Activated effector memory CD4-positive, alpha-beta T cell treated with Interleukin-2 at 50 U/mL for 16 hours (primary cell): ENCODE measurements at places on chromosomes 16 and 17.

- no peak for DNase-seq
Measured at GRCh38 chr17:561116-561515, 153.5 kb downstream of the VPS53 start.

GRCh38 chr17:38872027-38872511 lies 2.2 kb downstream of the LASP1 start:
- DNase-seq: no peak

DNA sequence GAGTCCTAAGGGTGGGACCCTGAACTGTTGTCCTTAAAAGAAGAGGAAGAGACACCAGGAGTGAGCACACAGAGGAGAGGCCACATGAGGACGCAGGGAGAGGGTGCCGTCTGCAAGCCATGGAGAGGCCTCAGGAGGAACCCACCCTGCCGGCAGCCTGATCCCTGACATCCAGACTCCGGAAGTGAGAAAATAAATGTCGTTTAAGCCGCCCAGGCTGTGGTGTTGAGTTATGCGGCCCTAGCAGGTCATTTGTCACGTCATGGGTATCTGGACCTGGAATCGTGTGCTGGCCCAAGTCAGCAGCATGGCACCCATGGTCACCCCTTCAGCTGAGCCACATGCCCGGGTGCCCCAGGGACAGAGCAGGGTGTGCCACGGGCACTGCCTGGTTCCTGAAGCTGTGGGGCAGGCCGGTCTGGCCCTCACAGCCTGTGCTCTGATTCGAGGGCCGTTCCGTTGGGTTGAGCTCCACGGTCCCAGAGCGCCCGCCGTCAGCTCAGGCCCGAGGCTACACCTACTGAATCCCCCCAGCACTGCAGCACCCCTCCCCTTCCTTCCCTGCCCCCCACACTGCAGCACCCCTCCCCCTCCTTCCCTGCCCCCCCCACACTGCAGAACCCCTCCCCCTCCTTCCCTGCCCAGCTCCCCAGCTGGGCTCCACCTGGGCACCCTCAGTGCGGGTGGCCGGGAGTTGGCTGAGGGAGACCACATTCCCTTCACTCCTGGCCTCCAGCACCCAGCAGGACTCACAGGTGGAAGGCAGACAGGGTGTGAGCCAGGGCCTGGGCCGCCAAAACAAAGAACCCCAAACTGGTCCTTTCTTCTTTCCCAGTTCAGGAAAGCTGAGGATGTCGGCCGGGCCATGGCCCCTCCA lies 2.7 kb upstream of the CCDC57 start:
- DNase-seq: no peak

- no peak for DNase-seq
Measured at GRCh38 chr17:40452921-40453378, 9.7 kb downstream of the IGFBP4 start.

GRCh38 chr16:87424266-87424665 lies 32.1 kb downstream of the MAP1LC3B start:
- no peak for DNase-seq

DNA sequence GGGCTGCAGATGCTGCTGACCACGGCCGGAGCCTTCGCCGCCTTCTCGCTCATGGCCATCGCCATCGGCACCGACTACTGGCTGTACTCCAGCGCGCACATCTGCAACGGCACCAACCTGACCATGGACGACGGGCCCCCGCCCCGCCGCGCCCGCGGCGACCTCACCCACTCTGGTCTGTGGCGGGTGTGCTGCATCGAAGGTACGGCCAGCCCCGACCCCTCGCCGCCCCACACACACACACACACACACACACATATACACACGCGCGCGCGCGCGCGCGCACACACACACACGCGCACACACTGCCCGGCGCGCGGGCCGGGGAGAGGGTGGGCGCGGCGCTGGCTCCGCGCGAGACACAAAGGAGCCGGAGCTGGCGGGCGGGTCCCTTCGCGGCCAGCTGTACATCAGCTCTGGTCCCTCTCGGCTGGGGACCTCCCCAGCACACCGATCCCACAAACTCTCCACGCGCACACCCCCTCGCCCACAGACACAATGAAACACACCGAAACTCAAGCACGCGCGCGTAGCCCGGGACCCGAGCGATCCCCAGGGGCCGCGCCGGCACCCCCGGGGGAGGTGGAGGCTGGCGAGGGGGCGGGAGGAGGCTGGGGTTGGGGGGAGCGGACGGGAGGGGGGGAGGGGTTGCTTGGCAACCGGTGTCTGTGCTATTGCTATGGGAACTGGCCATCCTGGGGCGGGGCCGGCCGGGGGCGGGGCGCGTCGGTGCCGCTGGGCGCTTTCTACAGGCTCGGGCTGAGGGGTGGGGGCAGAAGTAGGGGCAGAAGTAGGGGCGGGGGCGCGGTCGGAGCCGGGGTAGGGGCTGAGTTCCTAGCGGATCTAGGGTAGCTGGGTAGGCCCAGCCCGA lies 658 bp downstream of the CACNG4 start:
- DNase-seq: no peak

DNA sequence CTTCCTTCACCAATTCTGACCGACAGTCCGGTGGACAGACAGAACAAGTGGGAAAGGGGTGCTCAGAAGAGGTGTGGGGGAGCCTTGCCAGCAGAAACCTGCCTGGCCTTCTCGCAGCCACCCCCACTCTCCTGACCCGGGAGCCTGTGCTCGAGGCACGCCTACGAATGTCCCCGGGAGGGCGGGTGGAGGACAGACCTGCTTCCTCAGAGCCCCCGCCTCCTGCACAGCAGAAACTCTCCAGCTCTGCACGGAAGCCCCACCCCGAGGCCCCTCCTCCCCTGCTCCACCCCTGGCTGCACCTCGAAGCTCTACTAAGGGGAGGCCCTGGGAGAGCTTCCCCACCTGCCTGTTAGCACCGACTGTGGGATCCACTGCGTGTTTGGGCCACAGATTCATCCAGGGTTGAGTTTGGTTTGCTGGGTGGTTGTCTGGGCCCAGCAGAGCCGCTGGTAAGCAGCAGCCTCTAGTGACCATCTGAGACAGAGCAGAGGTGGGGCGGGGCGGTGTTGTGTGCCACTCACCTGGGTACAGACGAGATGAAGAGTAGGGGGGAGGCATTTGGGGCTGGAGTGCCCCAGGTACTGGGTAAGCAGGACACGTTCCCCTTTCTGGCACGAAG lies 6.2 kb downstream of the TAF1C start:
- no peak for DNase-seq

DNA sequence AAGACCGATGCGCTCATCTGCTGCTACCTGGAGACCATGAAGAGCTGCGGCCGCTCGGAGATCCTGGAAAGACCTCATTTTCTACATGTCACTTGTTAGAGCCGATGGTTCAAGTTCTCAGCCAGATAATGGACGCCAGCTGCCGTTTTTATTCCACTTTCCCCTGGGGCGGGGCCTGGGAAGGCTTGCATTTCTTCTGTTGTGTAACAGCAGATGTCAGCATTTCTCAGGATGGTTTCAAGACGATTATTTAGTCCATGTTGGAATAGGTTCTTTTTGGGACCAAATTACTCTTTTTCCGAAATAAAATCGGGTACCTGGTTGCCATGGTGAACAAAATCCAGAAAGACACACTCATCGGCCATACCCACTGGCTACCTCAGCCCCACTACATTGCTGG lies 1418.3 kb downstream of the CDH11 start:
- no peak for DNase-seq

DNA sequence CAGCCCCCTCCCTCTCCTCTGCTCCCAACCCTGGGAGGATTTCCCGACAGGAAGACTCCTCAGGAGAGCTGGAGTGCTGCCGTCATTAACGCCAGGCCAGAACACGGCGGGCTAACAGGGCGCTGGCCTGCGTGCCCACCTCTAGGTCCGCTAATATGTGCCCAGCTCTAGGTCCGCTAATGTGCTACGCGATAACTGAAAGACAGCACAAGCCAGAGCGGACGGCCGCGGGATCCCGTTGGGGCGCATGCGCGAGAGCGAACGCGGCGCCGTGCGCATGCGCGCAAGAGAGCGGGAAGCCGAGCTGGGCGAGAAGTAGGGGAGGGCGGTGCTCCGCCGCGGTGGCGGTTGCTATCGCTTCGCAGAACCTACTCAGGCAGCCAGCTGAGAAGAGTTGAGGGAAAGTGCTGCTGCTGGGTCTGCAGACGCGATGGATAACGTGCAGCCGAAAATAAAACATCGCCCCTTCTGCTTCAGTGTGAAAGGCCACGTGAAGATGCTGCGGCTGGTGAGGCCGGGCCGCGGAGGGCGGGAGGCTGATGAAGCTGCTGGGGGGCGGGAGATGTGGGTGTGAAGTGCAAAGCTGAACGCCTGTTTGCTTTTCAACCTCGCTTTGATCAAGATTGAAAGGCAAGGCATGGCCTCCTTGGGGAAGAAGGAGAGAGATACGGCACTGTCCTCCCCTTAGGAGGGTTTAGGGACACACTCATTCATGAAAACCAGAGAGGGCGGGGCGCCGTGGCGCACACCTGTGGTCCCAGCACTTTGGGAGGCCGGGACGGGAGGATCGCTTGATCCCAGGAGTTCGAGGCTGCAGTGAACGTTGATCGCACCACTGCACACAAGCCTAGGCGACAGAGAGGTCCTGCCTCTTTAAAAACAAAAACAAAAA lies at the start of gene CKLF:
Gene CKLF (plus strand): TSS at position 291 of the 892 bp plus-strand sequence. CDS start 140 bp downstream, at position 431.
- peak; percentile 91 for DNase-seq

- DNase-seq: peak; percentile 19
Measured at GRCh38 chr17:76076765-76077583, 2.0 kb upstream of the ZACN start.

- no peak for DNase-seq
Measured at GRCh38 chr16:85557971-85558657, 55.0 kb upstream of the GSE1 start.

GRCh38 chr17:27756467-27757371 lies 43.6 kb downstream of the NOS2 start:
- DNase-seq: peak; percentile 14

DNA sequence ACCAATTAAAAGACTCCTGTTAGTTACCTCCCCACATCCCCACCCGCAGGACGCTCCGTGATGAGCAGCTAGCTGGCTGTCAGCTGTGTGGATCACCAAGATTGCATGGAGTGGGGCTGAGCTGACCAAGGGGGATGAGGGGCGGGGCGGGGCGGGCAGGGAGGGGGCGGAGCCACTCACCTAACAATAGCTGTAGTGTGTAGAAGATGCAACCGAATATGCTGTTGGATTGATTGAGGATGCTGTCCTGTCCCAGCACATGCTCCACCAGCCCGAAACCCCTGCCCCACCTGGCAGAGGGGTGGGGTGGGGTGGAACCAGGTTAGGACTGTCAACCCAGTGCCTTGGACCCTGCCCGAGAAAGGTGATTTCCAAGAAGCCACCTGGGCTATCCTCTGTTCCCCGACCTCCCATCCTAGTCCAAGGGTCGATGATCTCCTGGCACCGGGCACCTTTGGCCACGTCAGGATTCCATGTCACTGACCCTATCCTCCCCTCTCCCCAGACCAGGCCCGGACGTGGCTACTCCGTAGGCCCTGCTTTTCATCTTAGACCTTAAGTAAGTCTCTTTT lies 1.4 kb downstream of the VKORC1 start:
- DNase-seq: no peak

- no peak for DNase-seq
Measured at GRCh38 chr17:76810956-76811355, 57.2 kb upstream of the MGAT5B start.

DNA sequence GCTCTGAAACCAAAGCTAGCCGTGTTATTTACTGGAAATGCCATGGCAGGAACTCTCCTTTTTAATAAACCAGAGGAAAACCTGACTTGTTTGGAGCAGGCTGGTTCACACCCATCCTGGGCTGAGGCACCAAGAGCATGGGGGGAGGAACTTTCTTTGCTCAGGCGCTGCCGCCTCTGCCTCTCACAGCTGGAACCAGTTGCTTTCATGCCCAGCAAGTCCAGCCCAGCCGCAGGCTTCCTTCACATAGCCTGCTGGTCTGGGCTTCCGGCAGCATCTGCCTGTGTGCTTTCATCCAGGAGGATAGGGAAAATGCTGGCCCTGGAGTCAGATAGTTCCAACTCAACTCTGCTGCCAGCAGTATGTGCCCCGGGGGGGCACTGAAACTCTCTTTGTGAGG lies 88.1 kb upstream of the ASIC2 start:
- no peak for DNase-seq

- DNase-seq: peak; percentile 51
Measured at GRCh38 chr17:77382356-77382911, 241.7 kb downstream of the SEC14L1 start.

DNA sequence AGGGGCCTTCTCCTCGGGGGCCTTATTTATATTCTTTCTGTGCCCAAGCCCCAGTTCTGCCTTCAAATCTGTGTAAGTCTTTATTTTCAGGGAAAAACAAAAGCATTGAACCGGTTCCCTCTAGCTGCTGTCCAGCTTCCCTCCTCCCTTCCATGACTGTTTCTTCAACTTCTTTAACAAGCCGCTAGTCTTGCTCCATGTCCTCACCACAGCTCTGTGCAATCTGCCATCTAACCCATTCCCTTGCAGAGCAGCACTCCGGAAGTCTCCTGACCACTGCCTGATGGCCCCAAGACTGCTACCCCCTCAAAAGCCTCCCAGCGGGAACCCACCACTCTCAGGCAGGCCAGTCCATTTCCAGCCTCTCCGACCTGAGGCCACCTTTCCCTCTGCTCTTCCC lies 16.9 kb downstream of the EMC8 start:
- no peak for DNase-seq

- no peak for DNase-seq
Measured at GRCh38 chr16:17470908-17471718, at the start of gene XYLT1. TSS of gene XYLT1 (minus strand) at chr16:17470960. CDS start at chr16:17470796, 164 bp downstream.

- DNase-seq: no peak
Measured at GRCh38 chr16:17520561-17520960, 49.8 kb upstream of the XYLT1 start.

GRCh38 chr16:11301645-11302501 lies 20.7 kb upstream of the PRM1 start:
- no peak for DNase-seq

GRCh38 chr17:34850023-34850422 lies 111.2 kb downstream of the CCT6B start:
- no peak for DNase-seq

DNA sequence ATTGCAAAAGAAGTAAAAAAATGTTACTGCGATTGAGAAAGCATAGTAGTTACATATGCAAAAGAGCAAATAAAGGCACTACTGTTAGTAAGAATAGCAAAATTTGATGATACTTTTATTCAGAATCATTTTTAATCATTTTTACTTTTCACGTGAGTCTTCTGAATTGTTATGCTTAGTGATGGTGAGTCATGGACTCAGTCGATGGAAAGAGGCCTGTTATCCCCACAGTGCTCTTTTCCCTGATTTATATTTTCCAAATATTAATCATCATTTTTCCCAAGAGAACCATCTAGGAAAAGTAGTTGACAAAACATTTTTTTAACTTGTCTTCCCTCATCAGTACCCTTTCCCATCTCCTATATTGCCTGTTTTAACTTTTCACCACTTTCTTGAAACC lies 181.1 kb downstream of the CHD9 start:
- no peak for DNase-seq

GRCh38 chr17:39739885-39740356 lies 2.2 kb downstream of the GRB7 start:
- DNase-seq: no peak

- DNase-seq: no peak
Measured at GRCh38 chr17:49067163-49067562, 65.4 kb upstream of the B4GALNT2 start.

DNA sequence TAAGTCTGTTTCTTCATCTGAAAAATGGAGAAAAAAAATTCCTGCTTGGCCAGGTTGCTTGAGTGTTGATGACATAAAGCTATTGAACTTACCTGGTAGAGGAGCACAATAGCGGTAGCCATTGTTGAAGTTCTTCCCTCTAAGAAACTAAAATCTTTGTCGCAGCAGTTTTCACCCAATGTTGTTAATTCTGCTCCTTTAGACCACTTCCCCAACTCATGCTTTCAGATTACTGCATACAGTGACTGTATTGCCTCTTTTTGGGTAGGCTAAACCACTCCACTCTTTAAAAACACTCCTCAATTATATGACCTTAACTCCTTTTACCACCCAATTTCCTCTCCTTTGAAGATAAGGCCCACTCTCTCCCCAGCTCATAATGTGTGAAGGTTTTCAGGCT lies 35.7 kb upstream of the CCL2 start:
- no peak for DNase-seq
